ENCODE measurements at places on chromosomes 7 and 10.

GRCh38 chr10:116733566-116733965 lies 8.8 kb downstream of the HSPA12A start:
- DNase-seq = no peak

- no peak for DNase-seq
These were observed 216.7 kb upstream of the KCND2 start for GRCh38 chr7:120056227-120056626.

- no peak for DNase-seq
These were observed 108.3 kb downstream of the NKX6-2 start for GRCh38 chr10:132677473-132678227.

- DNase-seq = no peak
These were observed 516.9 kb upstream of the LRRN3 start for GRCh38 chr7:110573862-110574528.

DNA sequence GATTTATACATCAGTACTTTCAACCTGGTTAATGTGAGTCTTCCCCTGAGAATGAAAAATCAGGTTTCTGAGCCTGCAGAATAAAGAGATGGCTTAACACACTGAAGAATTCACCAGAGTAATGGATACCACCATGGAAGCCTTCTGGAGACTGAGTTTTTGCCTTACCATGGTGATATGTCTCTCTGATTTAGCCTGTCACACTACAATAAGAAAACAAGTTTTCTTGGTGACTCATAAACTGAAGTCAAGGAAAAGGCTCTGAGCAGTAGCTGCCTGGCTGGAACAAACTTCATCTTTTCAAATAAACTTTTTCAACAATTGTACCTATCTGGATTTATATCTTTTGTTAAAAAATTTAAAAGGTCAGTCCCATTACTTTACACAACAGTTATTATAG lies 229.0 kb downstream of the PRPF18 start:
- no peak for DNase-seq
